ENCODE measurements at places on chromosomes 3 and 15.
A peak's percentile ranks its signal among the peaks of the same experiment; 100 is the strongest.

GRCh38 chr3:15360788-15361493, 28.6 kb upstream of the SH3BP5 start:
- no peak for DNase-seq

DNA sequence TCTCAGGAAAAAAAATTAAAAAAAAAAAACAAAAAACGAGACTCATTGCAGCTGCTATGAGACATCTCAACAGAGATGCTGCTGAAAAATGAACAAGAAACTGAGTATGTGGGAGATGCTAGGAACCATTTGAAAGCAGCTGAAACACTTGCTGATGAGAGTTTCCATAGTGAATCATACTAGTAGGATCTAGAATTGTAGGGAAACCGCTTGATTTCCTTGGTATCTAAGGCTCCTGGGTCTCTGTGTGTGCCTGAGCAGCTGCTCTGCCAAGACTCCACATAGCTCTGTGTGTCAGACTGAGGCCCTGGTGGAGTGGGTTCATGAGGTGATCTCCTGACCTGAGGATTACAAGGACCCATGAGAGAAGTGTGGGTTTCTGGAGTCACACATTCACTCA, 313.4 kb upstream of the NECTIN3 start:
- no peak for DNase-seq

DNA sequence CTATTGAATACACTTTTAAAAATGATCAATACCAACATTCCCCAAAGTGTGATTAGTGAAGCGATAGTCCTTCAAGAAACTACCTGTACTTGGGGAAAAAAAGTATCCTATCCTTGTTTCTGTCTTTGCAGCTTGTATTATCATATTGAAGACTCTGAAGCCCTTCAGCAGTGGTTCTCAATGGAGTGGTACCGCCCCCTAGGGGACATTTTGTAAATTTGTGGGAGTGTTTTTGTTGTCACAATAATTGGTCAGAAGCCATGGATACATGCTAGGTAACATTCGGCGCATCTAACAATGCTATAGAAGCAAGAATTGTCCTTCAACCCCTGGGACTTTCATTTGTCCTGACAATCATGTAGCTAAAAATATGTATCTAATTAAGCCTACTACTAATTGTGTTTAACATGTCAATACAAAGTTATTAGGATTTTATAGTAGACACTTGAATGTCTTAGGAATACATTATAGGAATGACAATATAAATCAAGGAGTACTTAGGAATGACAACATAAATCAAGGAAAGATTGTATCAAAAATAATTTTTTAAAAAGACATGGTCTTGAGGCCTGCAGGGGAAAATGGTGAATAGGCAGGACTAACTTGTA, 53.7 kb downstream of the NMD3 start:
- DNase-seq = peak; percentile 18

GRCh38 chr3:114076711-114077110, 20.2 kb downstream of the QTRT2 start:
- no peak for DNase-seq

GRCh38 chr3:144028798-144029411, 57.3 kb downstream of the DIPK2A start:
- no peak for DNase-seq

GRCh38 chr3:16600780-16601536, 4.3 kb downstream of the DAZL start:
- no peak for DNase-seq

DNA sequence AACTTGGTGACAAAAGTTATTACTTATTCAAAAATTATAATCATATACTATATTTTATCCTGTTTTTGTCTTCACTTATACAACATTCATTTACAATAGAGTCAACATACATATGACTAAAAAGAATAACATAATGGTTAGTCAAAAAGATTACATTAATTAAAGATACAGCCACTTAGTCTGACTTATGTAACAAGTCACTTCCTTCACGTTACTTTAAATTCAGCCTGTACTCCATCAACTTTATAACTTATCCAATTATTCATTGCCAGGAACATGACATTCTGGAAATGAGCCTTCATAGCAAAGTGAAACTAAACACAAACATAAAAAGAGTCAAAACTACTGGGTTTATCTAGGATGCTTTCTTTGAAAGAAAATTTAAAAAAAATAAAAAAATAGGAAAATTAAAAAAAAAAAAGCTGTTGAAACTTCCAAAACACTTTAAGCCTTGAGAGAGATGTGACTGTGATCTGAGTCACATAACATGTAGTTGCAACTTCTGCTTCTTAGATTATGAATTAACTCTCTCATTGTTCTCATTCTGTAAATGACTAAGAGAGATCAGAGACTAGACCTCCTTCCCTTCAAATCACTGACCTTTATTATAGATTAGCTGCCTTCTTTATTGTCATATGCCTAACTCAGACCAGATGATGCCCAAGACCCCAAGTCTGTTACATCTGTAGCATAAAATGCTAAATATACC, 107.8 kb downstream of the MYRIP start:
- DNase-seq = no peak

Measured in NCI-H187 (cell line).